ENCODE measurements at places on chromosomes 16 and 17. TPM values are rescaled to one million over a fixed set of nuclear protein-coding genes. Genes with fewer than 3 reads are reported as not detected.

DNA sequence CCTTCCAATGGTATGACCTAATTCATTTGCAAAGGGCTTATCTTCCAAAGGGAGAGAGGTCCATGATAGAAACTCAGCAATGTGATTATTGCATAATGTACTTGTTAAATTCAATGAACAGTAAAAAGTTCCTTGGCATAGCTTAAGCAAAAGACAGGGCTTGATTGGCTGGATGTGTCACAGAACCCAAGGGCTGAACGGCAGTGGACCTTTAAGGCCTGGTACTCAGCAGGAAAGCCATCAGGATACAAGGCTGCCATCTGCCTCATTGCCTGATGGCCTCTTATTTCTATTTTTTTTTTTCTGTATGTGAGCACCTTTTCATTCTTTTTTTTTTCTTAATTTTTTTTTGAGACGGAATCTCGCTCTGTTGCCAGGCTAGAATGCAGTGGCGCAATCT is 208.9 kb upstream of the WSCD1 start:
- DNase-seq, result no peak
- no peaks in the 10 kb centered on the region for H3K27me3 ChIP-seq
- H3K4me3 ChIP-seq, result no peak overlapping the region

- no peaks in the 10 kb centered on the region for H3K36me3 ChIP-seq
- H3K27me3 ChIP-seq, result no peaks in the 10 kb centered on the region
- no peak for DNase-seq
- no peak overlapping the region for H3K27ac ChIP-seq
Observed at GRCh38 chr17:37293770-37294169, 82.0 kb upstream of the C17orf78 start.

GRCh38 chr17:38428643-38429371 is 543 bp downstream of the ARHGAP23 start:
- H3K36me3 ChIP-seq, result no peaks in the 10 kb centered on the region
- no peak for DNase-seq
- peak overlapping the region; percentile 55 for H3K27ac ChIP-seq
- H3K27me3 ChIP-seq, result no peaks in the 10 kb centered on the region

DNA sequence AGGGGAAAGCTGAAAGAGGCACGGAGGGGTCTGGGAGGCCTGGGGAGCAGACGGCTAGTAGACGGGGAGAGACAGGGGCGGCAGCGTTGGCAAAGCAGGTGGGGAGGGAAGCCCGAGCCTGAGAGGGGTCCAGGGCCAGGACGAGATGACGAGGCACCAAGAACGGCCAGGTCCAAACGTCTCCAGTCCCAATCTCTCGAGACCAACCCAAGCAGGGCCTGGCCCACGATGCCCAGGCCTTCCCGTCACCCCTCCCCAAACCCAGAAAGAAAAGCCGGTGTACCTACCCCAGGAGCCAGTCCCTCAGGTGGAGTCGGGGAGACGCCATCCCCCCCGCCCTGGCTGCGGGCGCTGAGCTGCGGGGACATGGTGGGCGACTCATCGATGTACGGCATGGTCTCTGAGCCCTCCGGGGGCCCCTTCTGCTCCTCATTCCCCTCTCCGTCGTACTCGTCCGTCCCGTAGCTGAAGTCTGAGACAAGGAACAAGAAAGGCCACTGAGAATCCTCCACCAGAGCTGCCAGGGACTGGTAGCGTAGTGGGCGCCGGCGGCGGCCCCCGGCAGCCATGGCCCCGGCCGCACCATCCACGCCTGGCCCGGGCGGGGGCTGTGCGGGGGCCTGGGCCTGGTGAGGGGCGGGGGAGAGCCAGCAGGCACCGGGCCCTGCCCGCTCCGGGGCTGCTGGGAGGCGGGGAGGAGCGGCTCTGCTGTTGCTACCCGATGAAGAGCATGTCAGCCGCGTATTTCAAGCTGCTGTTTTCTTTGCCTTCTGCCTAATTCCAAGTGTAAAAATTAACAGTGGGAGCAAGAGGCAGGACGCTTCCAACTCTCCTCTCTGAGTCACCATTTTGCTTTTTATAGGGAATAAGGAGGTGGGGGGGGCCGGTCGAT is 54.6 kb downstream of the ABR start:
- H3K36me3 ChIP-seq, result no peaks in the 10 kb centered on the region
- H3K4me1 ChIP-seq, result peaks cover 19% of the 10 kb centered on the region
- H3K27me3 ChIP-seq, result no peaks in the 10 kb centered on the region
- no peak for DNase-seq
- H3K27ac ChIP-seq, result no peak overlapping the region

GRCh38 chr17:62588109-62588508 is 39.4 kb upstream of the MRC2 start:
- no peak for DNase-seq
- peaks cover 42% of the 10 kb centered on the region for H3K36me3 ChIP-seq
- H3K27me3 ChIP-seq, result no peaks in the 10 kb centered on the region
- no peaks in the 10 kb centered on the region for H3K4me1 ChIP-seq

DNA sequence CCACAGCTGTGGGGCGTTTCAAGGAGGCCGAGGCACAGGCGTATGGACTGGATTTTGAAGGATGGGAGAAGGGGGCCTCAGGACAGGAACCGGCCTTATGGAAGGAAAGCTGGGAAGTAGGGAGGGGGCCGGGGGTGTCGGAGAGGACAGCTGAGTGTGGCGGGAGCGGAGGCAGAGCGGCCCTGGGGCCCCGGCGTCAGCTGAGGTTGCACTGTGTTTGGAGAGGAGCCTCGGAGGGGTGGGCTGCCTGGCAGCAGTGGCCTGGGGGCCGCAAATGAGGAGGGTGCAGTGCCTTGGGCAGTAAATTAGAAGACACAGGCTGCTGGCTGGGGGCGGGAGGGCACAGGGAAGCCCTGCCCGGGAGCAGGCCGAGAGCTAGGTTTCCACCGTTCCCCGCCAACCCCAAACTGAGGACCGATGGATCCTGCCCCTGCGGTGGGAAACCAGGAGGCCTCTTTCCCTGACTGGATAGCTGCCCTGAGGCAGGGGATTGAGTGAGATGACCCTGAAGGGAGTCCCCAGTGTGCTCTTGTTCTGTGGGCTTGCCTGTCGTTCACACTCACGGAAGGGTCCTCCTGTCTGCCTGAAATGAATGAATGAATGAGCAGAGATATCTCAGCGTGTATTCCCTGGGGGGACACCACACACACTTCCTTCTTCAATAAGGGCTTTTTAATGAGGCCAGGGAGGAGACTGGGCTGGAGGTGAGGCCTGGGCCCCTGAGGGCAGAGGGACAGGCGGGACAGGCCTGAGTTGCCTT is 18.4 kb downstream of the FOXJ1 start:
- H3K4me3 ChIP-seq, result no peak overlapping the region
- no peak overlapping the region for H3K27ac ChIP-seq
- peak; percentile 6 for DNase-seq
- no peaks in the 10 kb centered on the region for H3K36me3 ChIP-seq
- no peaks in the 10 kb centered on the region for H3K27me3 ChIP-seq
- H3K4me1 ChIP-seq, result peaks cover 3% of the 10 kb centered on the region

DNA sequence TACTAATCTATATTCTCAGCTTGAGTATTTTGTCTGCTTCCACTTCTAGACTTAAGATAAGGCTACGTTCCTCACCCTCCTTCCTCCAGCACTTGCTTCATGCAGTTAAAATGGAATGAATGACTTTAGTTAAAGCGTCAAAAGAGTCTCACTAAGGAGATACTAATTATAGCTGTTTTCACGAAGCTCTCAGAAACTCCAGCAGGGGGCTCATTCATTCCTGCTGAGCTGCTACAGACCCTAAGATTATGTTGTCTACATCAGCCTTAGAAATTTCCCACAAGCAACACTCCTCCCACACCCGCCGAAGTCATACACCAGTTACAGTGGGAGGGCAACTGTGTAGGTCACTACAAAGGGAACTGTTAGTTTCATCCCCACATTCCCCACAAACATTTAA is 57.0 kb upstream of the KIFC3 start:
- H3K36me3 ChIP-seq, result no peaks in the 10 kb centered on the region
- H3K4me1 ChIP-seq, result peaks cover 6% of the 10 kb centered on the region
- DNase-seq, result peak; percentile 24
- H3K27me3 ChIP-seq, result no peaks in the 10 kb centered on the region
- no peak overlapping the region for H3K27ac ChIP-seq
- H3K4me3 ChIP-seq, result no peak overlapping the region

DNA sequence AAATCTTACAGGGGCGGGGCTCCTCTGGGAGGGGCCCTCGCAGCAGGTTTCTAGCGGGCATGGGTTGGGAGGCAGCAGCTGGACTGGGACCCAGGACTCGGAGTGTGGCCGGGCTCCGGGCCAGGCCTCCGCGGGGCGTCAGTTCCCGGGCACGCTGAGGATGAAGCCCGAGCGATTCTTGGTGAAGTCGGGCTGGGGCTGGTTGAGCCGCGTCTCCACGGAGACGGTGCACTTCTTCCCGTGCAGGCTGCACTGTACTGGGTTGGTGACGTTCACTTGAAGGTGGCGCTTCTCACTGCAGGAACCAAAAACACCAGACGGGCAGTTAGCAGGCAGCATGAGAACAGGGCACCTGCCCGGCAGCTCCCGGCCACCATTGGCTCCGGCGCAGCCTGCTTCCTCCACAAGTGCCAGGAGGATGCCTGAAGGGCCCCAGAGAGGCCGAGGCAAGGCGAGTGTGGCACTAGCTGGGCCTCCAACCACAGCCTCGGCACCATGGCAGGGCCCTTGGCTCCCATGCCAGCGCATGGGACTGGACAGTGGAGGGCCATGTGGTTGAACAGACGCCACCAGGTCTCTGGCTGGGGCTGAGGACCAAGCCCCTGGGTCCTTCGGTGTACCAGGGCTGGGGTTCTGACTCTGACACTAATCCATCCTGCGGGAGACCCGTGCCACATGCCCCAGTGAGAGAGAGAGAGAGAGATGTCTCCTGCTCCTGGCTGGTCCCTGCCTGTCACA is 8.0 kb downstream of the CDK5R1 start:
- no peak overlapping the region for H3K27ac ChIP-seq
- no peak for DNase-seq
- H3K27me3 ChIP-seq, result no peaks in the 10 kb centered on the region
- peaks cover 19% of the 10 kb centered on the region for H3K36me3 ChIP-seq

- H3K4me1 ChIP-seq, result peaks cover 2% of the 10 kb centered on the region
- H3K27me3 ChIP-seq, result no peaks in the 10 kb centered on the region
- peaks cover 30% of the 10 kb centered on the region for H3K36me3 ChIP-seq
- H3K4me3 ChIP-seq, result no peak overlapping the region
- DNase-seq, result no peak
Observed at GRCh38 chr16:89954462-89954861, 5.9 kb downstream of the DEF8 start.

GRCh38 chr16:24046442-24046841 is 209.7 kb upstream of the CACNG3 start:
- H3K27me3 ChIP-seq, result no peaks in the 10 kb centered on the region
- no peaks in the 10 kb centered on the region for H3K36me3 ChIP-seq
- no peak for DNase-seq
- no peak overlapping the region for H3K4me3 ChIP-seq

DNA sequence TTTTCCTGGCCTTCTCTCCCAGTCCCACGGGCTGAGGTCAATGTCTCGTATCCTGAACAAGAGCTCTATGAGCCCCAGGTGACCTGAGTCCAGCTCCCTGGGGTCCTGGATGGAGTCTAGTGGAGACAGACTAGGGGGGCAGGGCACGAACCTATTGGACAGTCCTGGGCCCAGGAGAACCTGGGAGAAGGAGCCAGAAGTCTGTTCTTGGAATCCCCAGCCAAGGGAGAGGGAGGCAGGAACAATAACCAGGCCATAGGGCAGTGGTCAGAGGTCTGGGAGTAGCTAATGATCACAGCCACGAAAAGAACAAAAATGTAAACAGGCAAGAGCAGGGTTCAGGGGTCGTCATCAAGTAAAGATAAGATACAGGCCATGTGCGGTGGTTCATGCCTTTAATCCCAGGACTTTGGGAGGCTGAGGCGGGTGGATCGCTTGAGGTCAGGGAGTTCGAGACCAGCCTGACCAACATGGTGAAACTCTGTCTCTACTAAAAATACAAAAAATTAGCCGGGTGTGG is 60.8 kb downstream of the COPRS start:
- no peaks in the 10 kb centered on the region for H3K36me3 ChIP-seq
- H3K27ac ChIP-seq, result peak overlapping the region; percentile 25
- no peaks in the 10 kb centered on the region for H3K27me3 ChIP-seq
- no peak overlapping the region for H3K4me3 ChIP-seq

GRCh38 chr16:84924331-84925091 is 86.8 kb downstream of the ZDHHC7 start:
- DNase-seq, result peak; percentile 40
- peaks cover 13% of the 10 kb centered on the region for H3K4me1 ChIP-seq
- no peak overlapping the region for H3K27ac ChIP-seq
- H3K36me3 ChIP-seq, result no peaks in the 10 kb centered on the region
- H3K27me3 ChIP-seq, result no peaks in the 10 kb centered on the region

GRCh38 chr17:49496867-49497147 is 1.7 kb downstream of the NGFR start:
- H3K4me1 ChIP-seq, result peaks cover 26% of the 10 kb centered on the region
- H3K27ac ChIP-seq, result no peak overlapping the region
- no peak for DNase-seq
- H3K36me3 ChIP-seq, result no peaks in the 10 kb centered on the region
- H3K27me3 ChIP-seq, result peaks cover 83% of the 10 kb centered on the region

- H3K4me1 ChIP-seq, result peaks cover 35% of the 10 kb centered on the region
- H3K27me3 ChIP-seq, result no peaks in the 10 kb centered on the region
- DNase-seq, result no peak
Observed at GRCh38 chr17:57940653-57941329, 14.4 kb downstream of the CUEDC1 start.

DNA sequence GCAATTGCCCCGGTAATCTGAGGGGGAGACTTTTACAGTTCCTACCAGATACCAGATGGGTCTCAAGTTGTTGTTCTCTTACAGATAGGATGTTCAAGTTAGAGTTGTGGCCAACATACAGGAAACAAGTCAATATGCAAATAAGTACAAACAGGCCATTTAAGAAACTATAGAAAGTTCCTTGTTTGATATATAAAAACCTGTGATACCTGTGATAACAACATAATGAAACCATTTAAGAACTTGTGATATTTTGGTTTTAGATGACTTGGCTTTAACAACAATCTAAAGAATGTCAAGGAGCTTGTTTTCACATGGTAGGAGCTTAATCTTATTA is 16.8 kb downstream of the CDR2 start:
- H3K27ac ChIP-seq, result no peak overlapping the region
- H3K36me3 ChIP-seq, result peaks cover 19% of the 10 kb centered on the region
- no peaks in the 10 kb centered on the region for H3K27me3 ChIP-seq
- H3K4me1 ChIP-seq, result peaks cover 13% of the 10 kb centered on the region
- no peak for DNase-seq

GRCh38 chr17:66431910-66432309 is 129.5 kb downstream of the PRKCA start:
- DNase-seq, result no peak
- H3K36me3 ChIP-seq, result no peaks in the 10 kb centered on the region
- H3K4me3 ChIP-seq, result no peak overlapping the region
- H3K27me3 ChIP-seq, result no peaks in the 10 kb centered on the region

The GLG1 gene
- 87.7 TPM for polyA plus RNA-seq

The MAPT gene
- polyA plus RNA-seq, result 10.0 TPM

The IRX5 gene
- polyA plus RNA-seq, result 0.10 TPM

The KRT28 gene
- polyA plus RNA-seq, result not detected

The HOXB9 gene
- 0.03 TPM for polyA plus RNA-seq

Measured in large intestine (tissue), 12 donors.